ENCODE measurements at places on chromosomes 3 and 15.

- no peak overlapping the region for H3K4me3 ChIP-seq
- no peak for DNase-seq
- H3K27ac ChIP-seq, result no peak overlapping the region
- H3K27me3 ChIP-seq, result no peaks in the 10 kb centered on the region
- H3K4me1 ChIP-seq, result peaks cover 71% of the 10 kb centered on the region
Measured at GRCh38 chr3:30679045-30679444, 72.6 kb downstream of the TGFBR2 start.

- no peak overlapping the region for H3K4me3 ChIP-seq
- no peak overlapping the region for H3K27ac ChIP-seq
- H3K36me3 ChIP-seq, result no peaks in the 10 kb centered on the region
- no peak for DNase-seq
- peaks cover 65% of the 10 kb centered on the region for H3K4me1 ChIP-seq
Measured at GRCh38 chr15:90559119-90559518, 29.4 kb downstream of the CRTC3 start.

DNA sequence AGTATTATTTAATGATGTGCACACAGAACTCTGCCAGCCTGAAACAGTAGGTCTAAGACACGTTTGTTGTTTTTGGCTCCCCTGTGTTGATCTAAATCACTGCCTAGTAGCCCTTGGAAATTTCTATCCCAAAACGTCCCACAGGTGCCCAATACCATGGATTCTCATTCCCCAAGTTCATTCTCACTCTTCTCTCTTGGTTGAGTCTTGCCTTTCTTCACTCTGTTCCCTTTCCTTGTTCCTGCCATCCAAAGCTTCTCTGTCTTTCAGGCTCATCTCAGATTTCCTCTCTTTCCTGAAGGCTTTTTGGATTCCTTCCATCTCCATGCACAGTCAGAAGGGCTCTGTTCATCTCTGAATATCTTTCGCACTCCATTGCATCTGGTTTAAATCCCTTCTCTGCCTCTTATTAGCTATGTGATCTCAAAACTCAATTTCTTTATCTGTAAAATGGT lies 54.2 kb downstream of the PPARG start:
- H3K4me3 ChIP-seq, result no peak overlapping the region
- H3K36me3 ChIP-seq, result no peaks in the 10 kb centered on the region

- no peak overlapping the region for H3K4me3 ChIP-seq
- no peaks in the 10 kb centered on the region for H3K27me3 ChIP-seq
- H3K36me3 ChIP-seq, result no peaks in the 10 kb centered on the region
- no peaks in the 10 kb centered on the region for H3K4me1 ChIP-seq
Measured at GRCh38 chr3:139227165-139227564, 116.7 kb upstream of the MRPS22 start.

- H3K4me1 ChIP-seq, result no peaks in the 10 kb centered on the region
- no peak overlapping the region for H3K27ac ChIP-seq
- no peaks in the 10 kb centered on the region for H3K36me3 ChIP-seq
- H3K4me3 ChIP-seq, result no peak overlapping the region
Measured at GRCh38 chr3:135514060-135514448, 451.5 kb upstream of the PPP2R3A start.

DNA sequence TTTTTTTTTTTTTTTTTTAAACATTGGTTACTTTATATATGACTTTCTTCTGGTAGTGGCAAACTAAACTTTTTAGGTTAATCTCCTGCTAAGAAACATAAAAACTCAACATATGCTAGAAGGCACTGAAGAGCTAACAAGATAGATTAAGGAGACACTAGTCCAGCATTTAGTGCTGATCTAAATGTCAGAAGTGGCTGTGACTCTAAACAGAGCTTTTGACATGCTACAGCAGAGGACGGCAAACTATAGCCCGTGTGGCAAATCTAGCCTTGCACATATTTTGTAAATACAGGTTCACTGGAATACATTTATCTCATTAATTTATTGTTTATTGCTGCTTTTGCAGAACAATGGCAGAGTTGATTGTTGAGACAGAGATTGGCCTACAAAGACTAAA lies 20.6 kb downstream of the NR2E3 start:
- H3K4me1 ChIP-seq, result no peaks in the 10 kb centered on the region
- no peaks in the 10 kb centered on the region for H3K27me3 ChIP-seq
- H3K36me3 ChIP-seq, result peaks cover 19% of the 10 kb centered on the region
- H3K27ac ChIP-seq, result no peak overlapping the region

Measured in CD8-positive, alpha-beta memory T cell (primary cell).